ENCODE measurements at places on chromosomes 5 and 9.

DNA sequence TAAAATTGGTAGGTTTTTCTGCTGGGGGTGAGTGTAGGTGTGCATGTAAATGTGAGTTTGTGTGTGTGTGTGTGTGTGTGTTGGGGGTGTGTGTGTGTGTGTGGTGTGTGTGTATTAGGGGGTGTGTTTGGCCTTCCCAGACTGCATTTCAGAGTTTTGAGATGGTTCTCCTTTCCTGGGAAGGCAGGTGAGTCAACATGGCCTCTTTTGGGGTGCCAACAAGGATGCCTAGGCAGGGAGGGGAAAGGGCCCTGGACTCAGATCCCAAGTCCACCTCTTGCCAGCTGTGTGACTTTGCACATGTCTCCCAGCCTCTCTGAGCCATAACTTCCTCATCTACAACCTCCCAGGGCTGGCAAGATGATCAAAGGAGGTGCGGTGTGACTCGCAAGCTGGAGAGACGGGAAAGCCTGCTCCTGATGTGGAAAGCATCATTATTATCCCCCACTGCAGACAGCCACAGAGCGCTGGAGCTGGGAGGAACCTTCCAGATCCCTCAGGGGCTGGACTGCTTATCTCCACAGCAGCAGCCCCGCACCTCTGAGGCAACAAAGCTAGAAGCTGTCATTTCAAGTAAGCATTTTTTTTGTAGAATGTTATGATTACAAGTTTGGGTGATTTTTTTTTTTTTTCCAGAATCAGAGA is 63.5 kb upstream of the TBC1D2 start:
- DNase-seq: no peak

DNA sequence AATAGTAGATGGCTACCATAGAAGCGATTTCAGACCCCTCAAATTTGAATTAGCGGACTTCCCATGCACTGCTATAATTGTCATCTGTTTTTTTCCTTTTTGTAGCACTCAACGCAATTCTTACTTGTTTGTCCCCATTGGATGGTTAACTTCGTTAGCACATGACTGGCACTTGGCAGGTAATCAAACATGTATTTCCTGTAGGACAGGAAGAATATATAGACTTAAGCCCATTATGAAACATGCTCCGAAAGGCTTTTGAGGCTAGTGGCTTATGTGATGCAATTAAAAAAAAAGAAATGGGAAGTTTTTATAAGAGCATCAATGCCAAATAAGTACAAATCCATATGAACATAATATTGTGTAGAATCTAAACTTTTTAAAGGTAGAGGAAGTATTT is 301.2 kb downstream of the PSAT1 start:
- DNase-seq: no peak

- DNase-seq: no peak
Observed at GRCh38 chr5:143569722-143570567, 166.5 kb upstream of the NR3C1 start.

GRCh38 chr5:1039706-1040260 is 31.2 kb downstream of the NKD2 start:
- no peak for DNase-seq

GRCh38 chr9:114096866-114097612 is 2.1 kb downstream of the KIF12 start:
- no peak for DNase-seq

GRCh38 chr5:103522586-103522985 is 40.0 kb downstream of the NUDT12 start:
- DNase-seq: no peak

- no peak for DNase-seq
Observed at GRCh38 chr5:10602031-10602806, 38.3 kb downstream of the ANKRD33B start.

Data from renal cortex interstitium (tissue), 15 donors.